ENCODE measurements at places on chromosomes 7 and 10. TPM values are rescaled to one million over a fixed set of nuclear protein-coding genes. Genes with fewer than 3 reads are reported as not detected.

DNA sequence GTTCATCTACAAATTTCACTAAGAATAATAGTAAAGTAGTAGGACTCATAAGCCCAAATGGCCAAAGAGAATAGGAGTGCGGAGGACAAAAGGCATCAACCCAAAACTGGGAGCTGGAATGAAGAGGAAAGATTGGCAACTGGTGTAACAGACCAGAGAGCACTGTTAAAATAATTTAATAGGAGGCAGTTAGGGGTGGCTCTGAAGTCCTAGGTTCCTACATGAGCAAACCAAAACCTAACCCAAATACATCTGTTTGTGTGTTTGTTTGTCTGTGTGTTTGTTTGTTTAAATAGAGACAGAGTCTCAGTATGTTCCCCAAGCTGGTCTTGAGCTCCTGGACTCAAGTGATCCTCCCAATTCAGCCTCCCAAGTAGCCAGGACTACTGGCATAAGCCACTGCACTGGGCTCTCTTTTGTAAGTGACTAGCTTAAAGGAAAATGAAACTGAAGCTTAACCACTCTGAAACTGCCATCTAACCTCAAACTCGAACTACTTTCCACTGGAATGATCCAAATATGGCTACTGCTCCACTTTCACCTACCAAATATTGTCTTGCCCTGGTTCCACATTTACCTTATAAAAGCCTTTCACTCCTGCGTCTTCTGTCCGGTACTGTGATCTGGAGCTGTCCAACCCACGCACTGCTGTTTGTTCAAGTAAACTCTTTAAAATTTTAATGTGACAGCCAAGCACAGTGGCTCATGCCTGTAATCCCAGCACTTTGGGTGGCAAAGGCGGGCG, 94.9 kb downstream of the AKR1D1 start:
- DNase-seq: no peak

The ALDH18A1 gene
- polyA plus RNA-seq: 16.6 TPM

The PGAM2 gene
- polyA plus RNA-seq: 4.2 TPM

The MAP3K8 gene
- polyA plus RNA-seq: 11.9 TPM

The UTF1 gene
- not detected for polyA plus RNA-seq
